ENCODE measurements at places on chromosomes 5 and 9. TPM values are rescaled to one million over a fixed set of nuclear protein-coding genes. Genes with fewer than 3 reads are reported as not detected.

DNA sequence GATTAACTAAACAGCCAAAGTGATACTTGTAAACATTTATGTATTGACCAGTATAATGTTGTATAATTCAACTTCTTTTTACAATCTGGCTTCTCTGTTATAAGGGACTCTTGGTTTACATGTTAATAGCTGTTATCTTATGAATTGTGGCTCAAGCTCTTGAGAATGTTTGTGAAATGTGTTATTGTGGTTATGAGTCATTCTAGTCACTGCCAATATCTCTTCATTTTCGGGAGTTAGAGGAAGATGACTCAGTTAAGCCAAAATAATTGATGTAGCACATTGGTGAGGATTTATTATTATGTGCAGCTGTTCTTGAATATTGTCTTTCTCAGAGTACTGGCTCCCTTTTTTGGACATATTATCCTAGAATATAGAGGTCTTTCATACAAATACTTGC is 655.2 kb upstream of the RIOK2 start:
- H3K36me3 ChIP-seq, result no peaks in the 10 kb centered on the region
- peaks cover 6% of the 10 kb centered on the region for H3K4me1 ChIP-seq
- no peak overlapping the region for H3K4me3 ChIP-seq
- no peak for DNase-seq
- H3K27me3 ChIP-seq, result peaks cover 2% of the 10 kb centered on the region

DNA sequence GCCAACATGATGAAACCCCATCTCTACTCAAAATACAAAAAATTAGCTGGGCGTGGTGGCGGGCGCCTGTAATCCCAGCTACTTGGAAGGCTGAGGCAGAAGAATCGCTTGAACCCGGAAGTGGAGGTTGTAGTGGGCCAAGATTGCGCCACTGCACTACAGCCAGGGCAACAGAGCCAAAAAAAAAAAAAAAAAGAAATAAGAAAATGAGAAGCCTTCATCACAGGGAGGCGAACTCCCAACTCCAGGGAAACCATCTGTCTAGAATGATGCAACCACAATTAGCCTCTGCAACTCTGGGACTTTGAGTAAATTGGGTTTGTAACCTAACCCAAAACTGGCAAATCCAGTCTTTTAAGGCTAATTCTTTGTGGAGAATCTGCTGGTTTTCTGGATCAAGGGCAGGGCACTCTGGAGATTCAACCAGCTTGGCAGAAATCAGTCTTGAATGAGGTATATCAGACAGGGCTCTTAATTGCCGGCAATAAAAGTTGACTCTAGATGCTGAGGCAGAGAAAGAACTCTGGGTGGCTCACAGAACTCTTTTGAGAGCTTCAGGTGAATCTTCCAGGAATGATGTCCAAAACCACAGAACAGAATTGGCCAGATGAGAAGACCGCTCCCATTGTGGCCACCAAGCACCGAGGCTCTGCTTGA is 9.9 kb downstream of the S100Z start:
- H3K27ac ChIP-seq, result no peak overlapping the region
- peaks cover 5% of the 10 kb centered on the region for H3K36me3 ChIP-seq
- no peak for DNase-seq
- H3K4me1 ChIP-seq, result peaks cover 16% of the 10 kb centered on the region
- peaks cover 5% of the 10 kb centered on the region for H3K27me3 ChIP-seq
- no peak overlapping the region for H3K4me3 ChIP-seq

GRCh38 chr5:39850291-39850690 is 425.5 kb upstream of the DAB2 start:
- H3K27me3 ChIP-seq, result peaks cover 1% of the 10 kb centered on the region
- no peaks in the 10 kb centered on the region for H3K4me1 ChIP-seq
- no peaks in the 10 kb centered on the region for H3K36me3 ChIP-seq

PCDHGC4 gene
- 3.5 TPM for total RNA-seq

- H3K27me3 ChIP-seq, result peaks cover 10% of the 10 kb centered on the region
- H3K36me3 ChIP-seq, result no peaks in the 10 kb centered on the region
- no peak for DNase-seq
- H3K27ac ChIP-seq, result no peak overlapping the region
- no peak overlapping the region for H3K4me3 ChIP-seq
These were observed 2.6 kb downstream of the QSOX2 start for GRCh38 chr9:136242918-136243525.

PAXX gene
- 8.3 TPM for total RNA-seq

DNA sequence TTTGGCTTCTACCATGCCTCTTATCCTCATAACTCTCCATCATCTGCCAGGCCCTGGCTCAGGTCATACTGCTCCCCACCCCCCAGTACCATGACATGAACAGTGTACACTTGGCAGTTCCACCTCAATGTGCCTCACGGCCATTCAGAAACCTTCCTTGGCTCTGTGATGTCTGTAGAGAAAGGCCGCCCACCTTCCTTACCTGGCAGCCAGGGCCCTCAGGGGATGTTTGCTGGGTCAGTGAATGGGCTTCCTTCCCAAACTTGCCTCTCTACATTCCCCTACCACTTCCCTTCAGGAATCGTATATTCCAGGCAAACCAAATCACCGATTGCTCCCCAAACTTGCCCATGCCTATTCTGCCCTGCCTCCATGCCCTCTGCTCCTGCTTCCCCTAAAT is 101.1 kb downstream of the PSD2 start:
- no peak overlapping the region for H3K27ac ChIP-seq
- H3K4me3 ChIP-seq, result no peak overlapping the region
- H3K27me3 ChIP-seq, result peaks cover 11% of the 10 kb centered on the region
- H3K4me1 ChIP-seq, result no peaks in the 10 kb centered on the region
- peaks cover 4% of the 10 kb centered on the region for H3K36me3 ChIP-seq

SCGB3A2 gene
- total RNA-seq, result 1.4 TPM

- no peak overlapping the region for H3K27ac ChIP-seq
- no peak for DNase-seq
- no peaks in the 10 kb centered on the region for H3K27me3 ChIP-seq
- peaks cover 5% of the 10 kb centered on the region for H3K36me3 ChIP-seq
- no peaks in the 10 kb centered on the region for H3K4me1 ChIP-seq
These were observed 866.4 kb upstream of the C9orf72 start for GRCh38 chr9:28439688-28440087.

GRCh38 chr9:117555964-117556629 is 141.2 kb upstream of the ASTN2 start:
- peak; percentile 65 for DNase-seq
- no peaks in the 10 kb centered on the region for H3K27me3 ChIP-seq
- no peak overlapping the region for H3K27ac ChIP-seq

DNA sequence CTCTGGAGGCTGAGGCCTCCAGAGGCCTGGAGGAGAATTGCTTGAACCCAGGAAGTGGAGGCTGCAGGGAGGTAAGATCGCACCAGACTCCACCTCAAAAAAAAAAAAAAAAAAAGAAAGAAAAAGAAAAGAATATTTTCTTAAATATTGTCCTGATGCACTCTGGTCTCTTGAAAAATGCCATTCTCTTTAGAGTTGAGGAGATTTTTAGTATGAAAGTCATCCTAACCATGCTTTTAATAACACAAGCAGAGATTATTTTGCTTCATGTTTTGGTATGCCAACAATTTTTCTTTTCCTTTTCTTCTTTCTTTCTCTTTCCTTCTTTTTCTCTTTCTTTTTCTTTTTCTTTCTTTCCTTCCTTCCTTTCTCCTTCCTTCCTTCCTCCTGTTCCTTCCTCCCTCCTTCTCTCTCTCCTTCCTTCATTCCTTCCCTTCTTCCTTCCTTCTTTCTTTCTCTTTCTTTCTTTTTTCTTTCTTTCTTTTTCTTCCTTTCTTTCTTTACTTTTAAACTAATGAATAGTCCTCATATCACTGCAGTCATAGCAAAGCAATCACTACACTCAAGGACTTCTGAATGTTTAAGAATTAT is 116.9 kb upstream of the CCNH start:
- no peaks in the 10 kb centered on the region for H3K36me3 ChIP-seq
- no peak overlapping the region for H3K4me3 ChIP-seq
- H3K4me1 ChIP-seq, result no peaks in the 10 kb centered on the region
- no peak overlapping the region for H3K27ac ChIP-seq

DNA sequence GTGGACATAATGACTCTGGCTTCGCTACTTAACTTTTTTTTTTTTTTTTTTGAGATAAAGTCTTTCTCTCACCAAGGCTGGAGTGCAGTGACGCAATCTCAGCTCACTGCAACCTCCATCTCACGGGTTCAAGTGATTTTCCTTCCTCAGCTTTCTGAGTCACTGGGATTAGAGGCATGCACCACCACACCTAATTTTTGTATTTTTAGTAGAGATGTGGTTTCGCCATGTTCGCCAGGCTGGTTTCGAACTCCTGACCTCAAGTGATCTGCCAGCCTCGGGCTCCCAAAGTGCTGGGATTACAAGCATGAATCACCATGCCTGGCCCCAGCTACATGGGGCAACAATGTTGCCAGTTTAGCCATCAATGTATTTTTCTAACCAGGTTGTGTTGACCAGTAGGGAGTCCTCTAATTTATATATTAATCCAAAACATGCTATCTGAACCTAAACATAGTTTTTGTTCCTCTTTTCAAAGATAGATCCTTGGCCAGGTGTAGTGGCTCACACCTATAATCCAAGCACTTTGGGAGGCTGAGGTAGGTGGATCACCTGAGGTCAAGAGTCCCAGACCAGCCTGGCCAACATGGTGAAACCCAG is 120.3 kb upstream of the LHFPL2 start:
- peaks cover 7% of the 10 kb centered on the region for H3K36me3 ChIP-seq
- no peak overlapping the region for H3K4me3 ChIP-seq
- peaks cover 2% of the 10 kb centered on the region for H3K27me3 ChIP-seq
- H3K27ac ChIP-seq, result no peak overlapping the region
- peaks cover 23% of the 10 kb centered on the region for H3K4me1 ChIP-seq
- no peak for DNase-seq

- no peak overlapping the region for H3K4me3 ChIP-seq
- no peaks in the 10 kb centered on the region for H3K27me3 ChIP-seq
- H3K36me3 ChIP-seq, result peaks cover 9% of the 10 kb centered on the region
These were observed 12.4 kb downstream of the G3BP1 start for GRCh38 chr5:151784141-151784540.

- DNase-seq, result no peak
- no peaks in the 10 kb centered on the region for H3K36me3 ChIP-seq
- no peaks in the 10 kb centered on the region for H3K27me3 ChIP-seq
- H3K4me3 ChIP-seq, result no peak overlapping the region
- H3K27ac ChIP-seq, result no peak overlapping the region
- H3K4me1 ChIP-seq, result no peaks in the 10 kb centered on the region
These were observed 1328.2 kb upstream of the NUDT12 start for GRCh38 chr5:104890767-104891166.

ASPN gene
- total RNA-seq, result not detected

DNA sequence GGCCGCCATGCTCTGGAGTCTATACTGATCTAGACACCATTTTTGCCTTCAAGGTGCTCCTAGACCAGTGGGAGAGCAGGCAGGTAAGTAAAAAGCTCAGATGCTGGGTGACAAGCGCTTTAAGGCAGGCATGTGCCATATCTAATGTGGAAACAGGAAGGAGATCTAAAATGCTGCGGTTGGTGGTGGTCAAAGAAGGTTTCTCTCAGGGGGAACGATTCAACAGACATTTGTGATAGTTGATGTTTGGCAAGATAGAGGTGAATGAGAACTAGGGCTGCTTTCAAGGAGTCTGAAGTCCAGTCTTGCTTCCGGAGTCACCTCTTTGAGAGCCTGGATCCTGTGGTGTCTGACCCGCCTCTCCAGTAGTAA is 146.2 kb upstream of the KLF4 start:
- no peak overlapping the region for H3K4me3 ChIP-seq
- H3K27ac ChIP-seq, result peak overlapping the region; percentile 15
- H3K4me1 ChIP-seq, result peaks cover 43% of the 10 kb centered on the region
- DNase-seq, result no peak
- no peaks in the 10 kb centered on the region for H3K36me3 ChIP-seq
- peaks cover 6% of the 10 kb centered on the region for H3K27me3 ChIP-seq

ERCC8 gene
- total RNA-seq, result 15.3 TPM

GRCh38 chr5:59003124-59003523 is 420.2 kb downstream of the RAB3C start:
- no peaks in the 10 kb centered on the region for H3K36me3 ChIP-seq
- H3K4me1 ChIP-seq, result no peaks in the 10 kb centered on the region
- H3K4me3 ChIP-seq, result no peak overlapping the region
- H3K27ac ChIP-seq, result no peak overlapping the region
- DNase-seq, result no peak
- peaks cover 2% of the 10 kb centered on the region for H3K27me3 ChIP-seq

GLE1 gene
- total RNA-seq, result 17.5 TPM

Measured in endothelial cell (in vitro differentiated cells).